ENCODE measurements at places on chromosomes 1 and 21.

GRCh38 chr1:165612062-165612461, 19.0 kb upstream of the MGST3 start:
- DNase-seq: no peak

DNA sequence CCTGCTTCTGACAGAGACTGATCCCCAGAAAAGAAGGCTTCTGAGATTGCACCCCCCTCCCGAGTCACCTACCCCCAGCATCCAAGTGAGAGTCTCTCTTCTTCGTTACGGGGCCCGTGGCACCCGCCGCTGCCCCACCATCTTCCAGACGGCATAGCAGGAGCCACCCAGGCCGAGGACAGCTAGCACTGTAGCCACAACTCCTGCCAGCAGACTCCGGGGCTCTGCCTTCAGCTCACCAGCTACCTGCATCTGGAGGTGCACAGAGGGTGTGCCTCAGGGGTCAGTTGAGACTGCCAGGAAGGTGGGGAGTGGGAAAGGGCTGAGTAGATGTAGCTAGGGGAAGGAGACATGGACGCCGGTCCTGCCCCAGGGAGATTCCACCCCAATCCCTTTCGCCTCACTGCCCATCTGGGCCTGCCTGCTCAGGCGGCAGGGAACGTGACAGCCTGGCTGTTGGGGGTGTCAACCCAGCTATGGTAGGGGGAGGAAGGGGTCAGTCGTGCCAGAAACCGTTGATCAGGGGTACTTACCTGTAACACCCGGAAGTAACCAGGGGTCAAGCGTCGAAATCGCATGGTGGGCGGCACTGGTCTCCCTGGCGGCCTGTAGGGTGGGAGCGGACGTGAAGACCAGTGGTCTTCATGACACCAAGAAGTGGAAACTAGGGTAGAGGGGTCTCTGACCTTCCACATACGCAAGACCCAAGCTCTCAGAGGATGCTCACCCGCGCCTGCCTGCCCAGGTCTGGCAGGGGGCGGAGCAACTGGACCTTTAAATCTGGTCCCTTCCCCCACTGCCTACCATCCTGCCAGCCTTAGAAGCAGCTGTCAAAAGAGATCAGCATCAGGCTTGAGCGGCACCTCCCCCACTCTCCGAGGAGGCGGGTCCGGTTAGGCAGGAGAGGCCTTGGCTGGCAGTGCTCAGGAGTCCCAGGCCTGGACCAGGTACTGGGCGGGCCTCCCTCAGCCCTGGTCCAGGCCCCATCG, at the start of gene ZNF593OS:
Gene ZNF593OS (minus strand): TSS at position 749 of the 989 bp plus-strand sequence. CDS start 171 bp downstream, at position 578.
- no peak for DNase-seq

DNA sequence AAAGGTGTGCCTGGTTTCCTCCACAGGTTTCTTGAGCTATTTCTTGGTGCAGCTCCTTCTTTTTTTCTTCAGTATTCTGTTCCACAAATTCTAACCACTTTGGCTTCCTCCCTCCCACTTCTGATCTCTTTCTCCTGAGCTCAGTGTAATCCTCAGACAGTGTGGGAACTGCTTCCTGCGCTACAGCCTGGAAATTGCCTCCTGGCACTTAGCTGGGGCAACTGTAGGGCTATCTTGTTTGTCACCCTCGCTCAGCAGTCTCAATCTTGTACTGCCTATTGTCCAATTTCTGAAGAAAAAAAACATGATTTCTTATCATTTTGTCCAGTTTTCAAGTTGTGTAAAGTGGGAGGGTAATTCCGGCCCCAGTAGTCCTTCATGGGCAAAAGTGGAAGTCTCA, 24.0 kb upstream of the GALNT2 start:
- no peak for DNase-seq

GRCh38 chr1:63537940-63538339, 14.6 kb downstream of the EFCAB7 start:
- DNase-seq: no peak

DNA sequence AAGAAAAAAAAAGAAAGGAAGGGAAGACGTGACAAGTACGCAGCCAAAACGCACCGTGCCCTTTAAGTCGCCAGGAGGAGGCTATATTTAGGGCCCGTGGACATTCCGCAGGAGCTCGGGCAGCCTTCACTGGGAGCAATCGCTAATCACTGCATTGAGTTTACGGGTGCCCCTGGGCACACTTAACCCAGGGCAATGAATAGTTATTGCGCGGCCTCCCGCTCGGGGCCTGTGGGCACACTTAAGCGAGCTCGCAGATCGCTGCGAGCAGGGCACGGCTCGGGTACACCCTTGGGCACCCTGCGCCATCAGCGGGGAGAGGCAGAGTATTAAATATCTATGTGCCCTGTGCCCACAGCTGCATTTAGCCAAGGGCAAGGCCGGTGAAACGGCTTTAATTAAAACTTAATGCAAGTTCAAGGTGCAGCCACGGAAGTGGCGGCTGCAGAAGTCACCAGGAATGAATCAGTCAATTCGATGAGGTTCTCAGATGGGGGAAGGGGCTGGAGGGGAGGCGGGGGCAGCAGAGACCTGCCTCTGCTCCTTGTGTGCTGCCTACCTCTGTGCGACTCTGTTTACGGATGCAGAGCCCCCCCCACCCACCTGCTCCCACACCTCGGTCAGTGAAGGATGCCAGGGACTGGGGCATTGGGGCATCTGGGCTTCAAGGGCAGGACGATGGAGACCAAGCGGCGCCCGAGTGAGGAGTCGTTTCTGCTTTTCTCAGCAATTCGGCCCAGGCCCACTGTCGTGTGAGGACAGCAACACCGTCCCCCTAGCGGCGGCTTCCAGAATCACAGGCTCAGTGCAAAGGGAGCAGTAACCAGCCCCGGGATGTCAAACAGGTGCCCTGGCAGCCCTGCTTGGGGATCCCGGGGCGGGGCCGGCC, 51.8 kb upstream of the TARDBP start:
- DNase-seq: peak; percentile 75

DNA sequence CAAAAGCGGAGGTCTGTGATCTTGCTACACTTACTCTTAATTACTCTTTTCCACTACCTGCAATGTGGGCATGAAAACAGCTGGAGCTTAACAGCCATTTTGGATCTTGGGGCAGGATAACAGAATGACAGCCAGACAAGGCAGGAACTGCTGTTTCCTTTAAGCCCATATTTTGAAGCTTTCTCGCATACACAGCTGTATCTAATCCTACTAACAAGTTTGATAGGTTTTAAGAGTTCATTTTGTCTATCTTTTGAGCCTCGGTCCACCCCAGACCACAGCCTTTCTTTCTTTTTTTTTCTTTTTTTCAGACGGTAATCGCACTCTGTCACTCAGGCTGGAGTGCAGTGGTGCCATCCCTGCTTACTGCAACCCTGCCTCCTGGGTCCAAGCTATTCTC, 42.4 kb upstream of the CRB1 start:
- DNase-seq: no peak

- no peak for DNase-seq
Observed at GRCh38 chr1:230598745-230599144, 43.5 kb upstream of the COG2 start.

DNA sequence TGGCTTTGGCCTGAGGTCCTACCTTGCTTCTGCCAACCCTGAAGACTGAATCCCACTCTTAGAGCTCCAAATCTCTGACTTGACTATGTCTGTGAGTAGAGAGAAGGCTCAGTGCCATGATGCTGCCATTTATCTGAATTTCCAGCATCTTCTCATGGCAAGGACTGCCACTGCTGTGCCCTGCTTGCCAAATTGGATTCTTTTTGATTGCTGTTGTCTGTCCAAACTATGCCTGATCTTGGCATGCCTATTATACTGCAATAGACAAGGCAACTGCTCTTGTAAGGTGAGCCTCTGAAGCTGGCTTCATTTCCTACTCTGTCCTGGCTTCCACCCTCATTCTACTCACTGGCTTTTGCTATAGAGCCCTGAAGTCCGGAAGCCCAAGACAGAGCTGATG, 210.2 kb downstream of the SLC44A5 start:
- no peak for DNase-seq

GRCh38 chr1:115452600-115453329, 114.7 kb upstream of the NGF start:
- DNase-seq: no peak

DNA sequence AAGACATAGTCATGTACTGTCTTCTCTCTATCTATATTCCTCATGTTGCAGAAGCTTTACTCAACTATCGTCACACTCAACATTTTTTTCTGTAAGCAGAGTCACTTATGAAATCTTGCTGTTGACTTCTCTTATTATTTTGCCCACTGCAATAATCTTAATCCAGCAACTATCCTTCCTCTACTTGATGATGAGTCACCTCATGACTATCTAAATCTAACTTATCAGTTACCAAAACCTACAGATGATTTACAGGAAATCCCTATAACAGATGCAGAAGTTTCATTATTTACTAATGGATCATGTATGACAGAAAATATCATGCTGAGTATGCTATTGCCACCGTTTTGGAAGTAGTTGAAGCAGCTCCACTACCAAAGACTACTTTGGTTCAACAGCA, 378.9 kb downstream of the DUSP10 start:
- no peak for DNase-seq

DNA sequence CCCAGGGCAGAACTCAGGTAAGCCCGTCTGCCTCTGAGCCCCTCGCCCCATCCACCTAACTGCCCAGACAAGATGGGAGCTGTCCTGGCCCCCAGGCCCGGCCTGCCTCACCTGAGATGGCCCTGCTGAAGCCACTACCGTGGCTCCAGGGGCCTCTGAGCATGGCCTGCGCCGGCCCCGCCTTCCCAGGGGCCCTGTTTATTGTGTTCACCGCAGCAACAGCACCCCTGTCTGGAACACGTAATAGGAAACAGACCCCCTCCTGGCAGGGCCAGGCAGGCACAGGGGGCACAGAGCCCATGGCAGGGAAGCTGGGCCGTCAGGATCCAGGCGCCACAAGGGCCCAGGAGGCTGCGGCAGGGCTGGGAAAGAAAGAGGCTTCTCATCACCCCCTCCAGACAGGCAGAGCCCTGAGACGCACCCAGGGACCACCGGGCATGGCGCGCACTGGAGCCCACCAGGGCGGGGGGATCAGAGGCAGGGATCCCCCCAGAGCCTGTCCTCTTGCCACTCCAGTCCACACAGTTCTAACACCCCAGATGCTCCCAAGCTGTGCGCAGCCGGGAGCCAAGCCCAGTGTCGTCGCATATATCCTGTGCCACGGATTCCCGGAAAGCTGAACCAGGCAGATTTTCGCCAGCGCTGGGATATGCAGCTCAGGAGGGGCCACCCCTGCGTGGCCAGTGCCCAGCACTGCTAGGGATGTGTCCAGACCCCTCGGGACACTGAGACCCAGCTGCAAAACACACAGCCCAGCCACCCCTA, 62.6 kb downstream of the ARHGEF16 start:
- DNase-seq: no peak

- DNase-seq: no peak
Observed at GRCh38 chr21:39020751-39021477, 162.3 kb downstream of the PSMG1 start.

DNA sequence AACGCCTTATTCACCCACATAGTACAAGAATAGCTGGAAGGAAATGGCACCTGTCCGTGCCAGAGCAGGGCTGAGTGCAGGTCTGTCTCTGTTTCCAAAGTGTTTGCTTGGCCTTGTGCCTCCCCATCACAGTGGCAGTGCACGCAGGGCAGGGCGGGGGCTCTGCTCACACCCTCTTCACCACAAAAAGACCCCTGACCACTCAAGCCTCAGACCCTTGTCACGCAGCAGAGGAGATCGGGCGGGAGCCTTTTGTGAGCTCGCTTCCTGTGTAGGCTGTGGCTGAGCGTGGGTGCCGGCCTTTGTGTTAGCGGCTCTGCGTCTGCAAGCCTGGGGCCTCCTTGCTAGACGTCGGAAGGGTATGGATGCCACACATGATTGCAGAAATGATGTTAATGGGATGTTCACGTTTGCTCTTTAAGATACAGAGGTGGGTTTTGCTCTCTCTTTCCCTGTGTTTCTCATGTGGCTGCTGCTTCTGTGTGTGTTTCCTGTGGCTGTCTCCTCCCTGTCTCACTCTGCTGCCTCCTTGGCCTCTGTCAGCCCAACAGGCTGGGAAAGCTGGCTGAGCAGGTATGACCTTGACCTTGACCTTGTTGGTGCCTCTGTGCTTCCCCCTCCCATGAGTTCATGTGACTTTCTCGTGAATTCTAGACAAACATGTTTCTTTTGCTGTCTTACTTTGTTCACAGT, 45.4 kb downstream of the S100B start:
- no peak for DNase-seq

DNA sequence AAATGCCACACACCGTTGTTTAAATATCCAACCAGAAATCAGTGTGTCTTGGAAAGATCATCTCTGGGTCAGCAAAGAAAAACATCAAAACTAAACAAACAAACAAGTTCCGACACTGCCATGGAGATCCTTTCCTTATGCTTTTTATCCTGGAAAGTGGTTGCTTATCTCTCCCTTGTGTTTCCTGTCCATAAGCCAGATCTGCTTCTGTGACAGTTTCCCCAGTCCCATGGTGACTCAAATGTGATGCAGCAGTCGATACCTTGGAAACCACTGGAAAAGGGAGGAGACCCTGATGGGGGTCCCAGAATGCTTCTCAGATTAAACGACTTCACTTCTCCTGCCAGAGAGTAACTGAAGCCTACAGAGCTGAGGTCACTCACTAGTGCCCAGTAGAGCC, 94.7 kb downstream of the DMRTA2 start:
- no peak for DNase-seq

GRCh38 chr1:222852326-222852725, 37.5 kb downstream of the DISP1 start:
- no peak for DNase-seq

- DNase-seq: no peak
Observed at GRCh38 chr1:204602111-204602579, 83.4 kb downstream of the LRRN2 start.

- no peak for DNase-seq
Observed at GRCh38 chr1:28417926-28418637, 48.5 kb downstream of the PHACTR4 start.

DNA sequence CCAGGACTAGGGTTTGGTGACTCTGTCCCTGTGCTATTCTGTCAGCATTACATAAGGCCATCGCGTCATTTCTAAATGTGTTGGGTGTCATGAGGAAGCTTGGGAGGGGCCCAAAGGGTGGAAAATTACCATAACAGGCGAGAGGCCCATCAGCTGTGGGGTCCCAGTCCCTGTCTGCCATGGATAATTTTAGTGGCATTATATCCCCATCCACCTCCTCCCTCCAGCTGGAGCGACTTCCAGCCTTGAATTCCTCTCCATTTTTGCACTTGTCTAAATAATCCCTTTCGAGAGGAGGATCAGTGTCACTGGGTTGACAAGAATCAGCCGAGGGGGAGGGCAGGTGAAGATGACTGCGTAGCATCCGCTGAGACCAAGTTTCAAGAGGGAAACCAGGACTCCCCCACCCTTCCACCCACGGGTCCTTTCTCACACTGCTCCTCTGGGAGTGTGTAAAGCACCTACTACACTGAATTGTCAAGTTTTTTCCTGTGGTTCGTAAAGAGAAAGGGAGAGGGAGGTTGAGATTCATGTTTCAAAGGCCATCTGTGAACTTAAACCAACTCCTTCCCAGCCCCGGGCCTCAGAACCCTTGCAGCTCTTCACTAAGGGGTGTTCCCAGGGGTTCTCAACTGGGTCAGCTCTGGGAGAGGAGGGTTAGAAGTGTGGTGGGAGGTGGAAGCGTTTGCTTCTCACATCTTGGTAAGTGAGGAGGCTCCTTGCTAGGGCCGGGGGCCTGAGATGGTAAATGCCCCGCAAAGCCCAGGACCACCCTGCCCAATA, 29.2 kb downstream of the VASH2 start:
- no peak for DNase-seq

- no peak for DNase-seq
Observed at GRCh38 chr1:199377211-199377610, 650.3 kb upstream of the NR5A2 start.

GRCh38 chr1:183711741-183712361, 58.7 kb upstream of the APOBEC4 start:
- DNase-seq: no peak

All from stimulated activated CD4-positive, alpha-beta T cell treated with anti-CD3 and anti-CD28 coated beads, Interleukin-15, amount 100 ng/mL, for 1 hour (primary cell).